ENCODE measurements at places on chromosomes 4 and X.

DNA sequence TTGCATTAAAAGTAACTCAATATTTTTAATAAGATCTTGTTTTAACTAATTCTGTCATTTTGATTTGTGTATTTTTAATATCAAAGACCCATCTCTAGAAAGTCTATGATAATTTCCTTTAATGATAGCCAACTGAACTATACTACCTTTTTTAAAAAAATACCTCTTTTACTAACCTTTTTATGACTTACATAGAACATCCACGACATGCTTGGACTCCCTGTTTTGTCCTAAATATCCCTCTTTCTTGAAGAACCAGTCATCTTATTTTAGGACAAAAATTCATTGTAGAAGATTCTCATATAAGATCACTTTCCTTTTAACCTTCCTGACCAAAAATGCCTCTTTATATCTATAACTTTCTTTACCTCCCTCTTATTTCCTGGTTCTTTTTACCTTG is 76.8 kb upstream of the GC start:
- no peak for DNase-seq

- peak; percentile 74 for DNase-seq
Observed at GRCh38 chr4:2290974-2291704, 29.2 kb upstream of the MXD4 start.

DNA sequence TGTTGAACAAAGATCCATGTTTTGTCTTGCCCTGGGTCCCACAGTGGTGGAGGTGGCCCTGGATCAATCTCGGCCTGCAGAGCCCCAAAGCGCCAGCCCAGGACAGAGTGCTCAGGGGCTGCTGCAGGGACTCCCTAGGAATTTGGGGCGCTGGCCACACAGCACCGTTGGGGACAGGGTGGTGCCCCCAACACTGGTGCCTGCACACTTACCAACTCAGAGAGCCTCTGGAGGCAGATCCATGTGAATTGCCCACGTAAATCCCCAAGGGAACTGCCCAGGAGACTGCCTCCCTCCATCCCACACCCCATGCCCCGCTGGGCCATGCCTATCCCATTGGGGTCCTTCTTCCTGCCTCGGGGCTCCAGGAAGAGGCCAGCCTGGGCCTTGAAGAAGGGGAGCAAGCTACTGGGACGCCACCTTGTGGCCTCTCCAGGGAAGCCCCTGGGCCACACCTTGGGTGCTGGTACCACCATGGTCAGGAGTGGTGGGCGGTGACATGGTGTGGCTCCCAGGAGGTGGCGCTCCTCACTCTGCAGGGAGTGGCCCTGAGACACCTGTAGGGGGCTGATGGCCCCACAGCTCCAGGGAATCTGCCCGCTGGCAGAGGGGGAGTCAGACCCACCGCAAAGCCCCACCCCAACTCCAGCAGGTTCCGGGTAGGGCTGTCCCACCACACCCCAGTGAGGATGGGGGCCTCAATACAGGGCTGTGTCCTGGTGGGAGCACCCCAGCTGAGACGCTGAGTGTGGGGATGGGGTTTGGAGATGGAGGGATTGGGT is 22.8 kb downstream of the CFAP99 start:
- peak; percentile 78 for DNase-seq

GRCh38 chrX:14267216-14267615 is 237.5 kb upstream of the GEMIN8 start:
- no peak for DNase-seq

DNA sequence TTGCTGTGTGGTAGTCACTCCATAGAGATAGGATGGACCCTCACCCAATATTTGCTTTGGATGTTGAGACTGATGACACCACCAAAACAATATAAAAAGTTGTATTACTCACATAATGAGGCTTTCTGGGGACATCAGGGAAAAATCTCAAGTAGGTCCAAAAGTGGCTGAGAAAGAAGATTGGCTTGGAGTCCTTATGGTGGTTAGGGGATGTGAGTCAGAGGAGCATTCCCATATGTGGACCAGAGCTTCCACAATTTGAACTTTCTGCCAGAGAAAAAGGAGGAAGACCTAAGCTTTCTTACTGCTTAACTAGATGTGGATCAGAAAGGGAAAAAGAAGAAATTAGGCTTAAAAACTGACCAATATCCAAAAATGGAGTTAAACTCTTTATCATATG is 460.5 kb downstream of the SH3BGRL start:
- no peak for DNase-seq

DNA sequence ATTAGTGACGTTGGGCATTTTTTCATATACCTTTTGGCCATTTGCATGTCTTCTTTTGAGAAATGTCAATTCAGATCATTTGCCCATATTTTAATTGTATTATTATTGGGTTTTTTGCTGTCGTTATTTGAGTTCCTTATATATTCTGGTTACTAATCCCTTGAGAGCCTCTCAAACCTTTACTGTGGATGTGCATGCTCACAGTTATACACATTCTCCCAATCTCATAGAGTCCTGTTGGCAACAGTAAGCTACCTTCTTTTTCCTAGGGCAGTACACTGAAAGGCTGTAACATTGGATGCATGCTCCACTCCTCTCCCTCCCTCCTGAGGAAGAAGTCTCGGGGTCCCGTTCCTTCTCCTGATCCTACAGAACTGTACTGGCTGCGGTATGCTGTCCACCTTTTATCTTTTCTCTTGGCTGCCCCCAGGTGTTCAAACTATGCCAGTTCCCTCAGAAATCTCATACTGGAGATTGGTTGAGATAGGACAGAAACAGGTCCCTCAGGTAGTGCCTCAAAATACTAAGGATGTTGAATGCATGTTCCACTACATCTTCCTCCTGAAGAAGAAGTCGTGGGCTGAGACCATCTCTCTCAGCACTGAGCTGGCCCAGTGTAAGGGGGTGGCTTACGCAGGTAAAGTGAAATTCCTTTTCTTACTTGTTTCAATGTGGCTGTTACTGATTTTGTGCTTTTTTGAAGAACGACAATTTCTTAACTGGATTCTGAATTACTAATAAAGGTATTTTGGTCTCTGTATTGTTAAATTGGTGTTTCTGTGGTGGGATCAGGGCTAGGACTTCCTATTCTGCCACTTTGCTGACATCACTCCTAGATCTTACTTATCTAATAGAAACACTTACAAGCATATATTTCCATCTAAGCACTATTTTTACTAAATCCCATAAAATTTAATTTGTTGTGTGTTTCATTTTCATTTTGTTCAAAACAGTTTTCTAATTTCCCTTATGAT is 145.4 kb upstream of the HUWE1 start:
- DNase-seq = no peak

DNA sequence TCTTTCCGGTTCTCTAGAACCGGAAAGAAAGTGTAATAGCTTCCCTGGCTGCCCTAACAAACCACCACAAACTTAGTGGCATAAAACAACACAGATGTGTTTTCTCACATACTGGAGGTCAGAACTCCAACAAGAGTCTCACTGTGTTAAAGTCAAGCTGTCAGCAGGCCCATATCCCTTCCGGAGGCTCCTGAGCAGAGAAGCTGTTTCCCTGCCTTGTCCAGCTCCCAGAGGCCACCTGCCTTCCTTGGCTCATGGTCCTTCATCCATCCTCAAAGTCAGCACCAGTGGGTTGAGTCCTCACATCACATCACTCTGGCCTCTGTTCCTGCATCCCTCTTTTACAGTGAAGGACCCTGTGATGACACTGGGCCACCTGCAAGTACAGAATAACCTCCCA is 49.8 kb upstream of the HMX1 start:
- no peak for DNase-seq

DNA sequence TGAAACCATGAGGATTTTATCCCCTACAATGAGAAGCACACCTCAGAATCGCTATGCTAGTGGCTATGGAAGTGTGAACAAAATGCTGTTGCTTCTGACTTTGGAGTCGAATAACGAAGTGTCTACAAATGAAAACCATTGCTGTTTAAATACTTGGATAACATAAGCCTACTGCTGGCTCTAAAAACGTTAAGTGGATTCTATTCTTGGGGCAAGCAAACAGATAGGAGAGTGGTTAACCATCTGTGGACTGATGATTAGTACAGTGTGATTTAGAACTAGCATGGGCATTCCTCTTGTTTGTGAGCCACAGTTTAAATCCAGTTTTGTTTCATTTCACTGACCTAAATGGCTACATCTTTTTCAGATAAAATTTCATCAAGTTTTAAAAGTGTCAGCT is 109.7 kb upstream of the PNPLA4 start:
- DNase-seq = no peak

DNA sequence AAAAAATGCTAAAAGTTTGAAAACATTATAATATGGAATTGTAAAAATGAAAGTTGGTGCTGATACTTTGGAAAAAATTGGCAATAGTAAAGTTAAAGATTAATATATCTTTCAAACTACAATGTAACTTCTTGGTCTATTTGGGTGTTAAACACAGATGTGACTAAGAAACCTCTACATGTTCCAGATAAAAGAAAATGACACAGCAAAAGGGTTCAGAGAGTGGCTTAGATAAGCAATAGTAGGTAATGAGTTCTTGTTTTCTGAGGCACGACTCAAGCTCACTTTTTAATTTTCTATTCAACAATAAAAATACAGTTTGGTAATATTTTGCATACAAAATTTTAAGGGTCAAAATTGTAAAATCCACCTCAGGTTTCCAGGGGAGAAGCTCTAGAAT is 292.7 kb downstream of the GALNTL6 start:
- DNase-seq = no peak

DNA sequence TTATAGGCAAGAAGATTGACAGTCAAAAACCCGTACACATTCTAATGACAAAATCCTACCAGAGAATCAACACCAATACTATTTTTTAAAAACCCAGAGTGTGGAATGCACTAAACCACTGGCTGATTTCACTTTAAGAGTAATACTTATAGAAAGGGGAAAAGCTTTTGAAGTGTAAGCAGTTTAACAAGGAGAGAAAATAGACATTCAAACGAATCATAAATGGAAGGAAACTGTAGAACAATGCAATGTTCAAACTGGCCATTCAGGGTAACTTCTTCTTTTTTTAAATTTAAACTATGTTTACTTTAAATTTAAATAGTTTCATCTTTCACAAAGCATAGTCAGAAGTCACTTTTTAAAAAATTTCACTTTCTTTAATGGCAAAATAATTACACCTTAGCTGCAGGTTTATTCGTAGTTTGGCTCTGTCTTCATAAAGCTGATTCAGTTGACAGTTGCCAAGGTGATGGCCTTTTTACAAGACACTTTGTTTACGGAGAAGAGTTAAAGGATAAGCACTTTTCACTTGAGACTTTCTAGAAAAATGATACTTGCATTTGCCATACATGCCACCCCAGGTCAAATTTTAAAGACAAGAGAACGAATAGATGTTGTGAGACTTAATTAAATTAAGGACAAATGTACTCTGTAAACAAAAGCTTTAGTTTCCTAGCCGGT is 82.4 kb upstream of the KLF3 start:
- DNase-seq = no peak

DNA sequence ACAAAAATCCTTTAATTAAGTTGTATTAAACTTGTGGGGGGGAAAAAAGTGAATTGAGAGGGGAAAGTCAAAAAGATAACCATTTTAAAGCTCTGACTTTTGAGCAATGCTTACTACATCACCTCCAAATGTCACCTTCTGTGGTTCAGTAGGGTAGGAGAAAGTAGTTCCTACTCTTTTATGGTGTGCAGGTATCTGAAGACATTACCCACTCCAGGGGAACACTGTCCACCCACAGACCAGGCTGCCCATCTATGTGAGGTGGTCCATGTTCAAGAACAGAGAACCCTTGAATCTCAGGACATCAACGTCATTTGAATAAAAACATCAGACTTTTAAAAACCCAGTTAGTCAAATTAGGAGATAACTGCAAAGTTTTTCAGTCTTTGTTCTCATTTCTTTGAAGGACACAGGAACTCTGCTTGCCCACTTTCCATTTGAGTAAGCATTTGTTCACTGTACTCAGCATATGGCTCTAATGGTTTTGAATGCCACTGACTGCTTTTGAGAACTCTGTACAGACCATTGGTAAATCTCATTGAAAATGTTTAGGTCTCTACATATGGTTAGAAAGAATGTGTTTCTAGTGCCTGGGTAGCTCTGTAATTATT is 18.4 kb downstream of the NMU start:
- DNase-seq = no peak

- no peak for DNase-seq
Observed at GRCh38 chrX:68914479-68914946, 85.7 kb downstream of the EFNB1 start.

- DNase-seq = no peak
Observed at GRCh38 chr4:10006601-10007435, 14.5 kb downstream of the SLC2A9 start.

- DNase-seq = no peak
Observed at GRCh38 chr4:176780995-176781738, 11.6 kb downstream of the VEGFC start.

DNA sequence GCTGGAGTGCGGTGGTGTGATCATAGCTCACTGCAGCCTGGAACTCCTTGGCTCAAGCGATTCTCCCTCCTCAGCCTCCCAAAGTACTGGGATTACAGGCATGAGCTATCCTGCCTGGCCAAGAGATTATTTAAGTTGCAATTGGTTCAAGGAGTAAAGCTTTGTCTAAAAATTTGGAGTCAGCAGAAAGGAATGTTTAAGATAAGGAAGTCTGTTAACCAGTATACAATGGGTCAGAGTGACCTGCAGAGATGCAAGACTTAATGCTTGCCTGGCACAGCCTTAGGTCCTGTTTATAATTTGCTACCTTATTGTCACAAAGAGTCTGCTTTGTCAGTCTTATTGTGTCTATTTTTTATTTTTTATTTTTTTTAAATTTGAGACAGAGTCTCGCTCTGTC is 826.2 kb downstream of the NLGN4X start:
- no peak for DNase-seq

- DNase-seq = no peak
Observed at GRCh38 chr4:17238633-17239032, 273.3 kb downstream of the QDPR start.

DNA sequence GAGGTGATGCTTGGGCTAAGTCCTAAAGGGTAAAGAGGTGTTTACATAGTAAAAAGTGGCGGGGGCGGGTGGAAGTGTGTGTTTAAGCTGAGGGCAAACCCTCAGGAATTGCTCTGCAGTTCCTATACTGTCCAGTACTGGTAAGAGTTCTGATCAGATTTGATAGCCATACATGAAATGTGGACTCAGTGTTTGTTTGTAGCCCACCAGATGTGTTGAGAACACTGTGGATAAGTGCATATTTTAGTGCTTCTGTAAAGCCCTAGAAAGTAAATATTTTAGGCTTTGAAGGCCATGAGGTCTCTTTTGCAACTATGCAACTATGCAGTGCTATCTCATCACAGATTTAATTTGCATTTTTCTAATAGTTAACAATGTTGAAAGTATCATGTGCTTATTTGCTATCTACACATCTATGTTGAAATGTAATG is 80.7 kb upstream of the EOLA2 start:
- DNase-seq = no peak

DNA sequence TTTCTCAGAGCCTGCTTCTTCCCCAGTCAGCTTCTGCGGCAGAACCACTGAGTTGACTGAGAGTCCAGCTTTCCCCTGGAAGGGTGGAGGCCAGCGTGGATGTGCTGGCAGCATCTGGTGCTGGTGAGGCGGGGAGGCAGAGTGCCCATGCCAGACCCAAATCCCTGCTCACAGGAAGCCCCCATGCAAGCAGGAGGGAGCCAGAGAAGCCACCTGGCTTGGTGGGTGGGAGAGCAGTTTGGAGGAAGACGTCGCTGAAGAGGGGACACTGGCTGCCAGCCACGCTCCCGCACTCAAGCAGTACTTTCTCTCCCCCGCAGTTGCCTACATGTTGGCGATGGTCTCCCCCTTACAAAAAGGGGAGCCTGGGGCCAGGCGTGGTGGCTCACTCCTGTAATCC is 6.0 kb downstream of the PDZD4 start:
- DNase-seq = no peak

- DNase-seq = no peak
Observed at GRCh38 chr4:24836661-24837242, 41.4 kb downstream of the SOD3 start.

Data from activated naive CD8-positive, alpha-beta T cell treated with anti-CD3 and anti-CD28 coated beads, Interleukin-2, amount 10 ng/mL, durations not matched to agents 7 days and 5 days (primary cell).